ENCODE measurements at places on chromosomes 2 and 18.

DNA sequence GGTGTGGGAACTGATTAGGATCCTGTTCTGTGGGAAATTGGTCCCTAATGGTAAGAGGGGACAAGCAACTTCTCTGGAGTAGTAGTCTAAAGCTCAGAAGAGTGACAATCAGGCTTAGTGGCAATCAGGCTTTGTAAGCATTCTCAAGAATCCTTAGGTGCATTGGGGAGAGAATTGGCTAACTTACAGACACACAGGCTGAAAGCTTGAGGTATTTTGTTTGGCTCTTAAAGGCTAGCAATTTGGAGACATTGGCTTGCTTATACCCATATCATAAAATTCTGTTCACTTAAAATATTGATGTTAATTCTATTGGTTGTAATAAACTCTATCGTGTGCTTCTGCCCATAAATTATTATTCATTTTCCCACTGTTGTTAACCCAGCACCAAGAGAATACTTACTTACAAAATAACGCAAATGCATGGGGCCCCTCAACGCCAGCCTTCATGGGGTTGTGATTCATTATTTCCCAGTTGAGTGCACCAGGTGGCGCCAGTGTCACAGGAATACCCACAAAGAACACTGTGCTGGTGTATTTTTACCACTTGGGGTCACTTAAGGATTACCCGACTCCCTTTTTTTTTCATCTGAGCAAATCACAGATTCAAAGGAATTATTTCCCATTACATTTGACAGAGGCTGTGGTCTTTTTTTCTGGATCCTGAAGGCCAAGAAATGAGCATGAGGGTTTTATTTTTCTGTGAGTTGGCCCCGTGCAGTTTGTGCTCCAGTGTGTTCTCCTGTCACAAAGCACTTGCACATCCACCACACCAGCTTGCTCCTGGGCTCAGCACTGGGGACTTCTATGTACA is 45.5 kb downstream of the DDX1 start:
- DNase-seq, result no peak

DNA sequence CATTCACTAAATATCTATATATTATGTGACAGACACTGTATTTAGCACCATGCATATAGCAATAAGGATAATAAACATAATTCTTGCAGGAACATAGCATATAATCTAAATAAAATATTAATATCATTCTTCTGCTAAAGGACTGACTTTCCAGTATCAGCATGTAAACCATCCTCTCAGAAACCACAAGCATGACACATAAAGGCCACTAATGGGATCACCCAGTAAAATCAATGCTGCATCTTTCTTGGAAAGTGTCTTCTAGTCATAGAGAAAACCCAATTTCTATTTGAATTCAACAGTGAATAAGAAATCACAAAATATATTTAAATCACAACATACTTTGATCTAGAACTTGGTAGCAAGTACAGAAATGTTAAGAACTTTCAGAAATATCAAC is 5.8 kb upstream of the LRP1B start:
- DNase-seq, result no peak

DNA sequence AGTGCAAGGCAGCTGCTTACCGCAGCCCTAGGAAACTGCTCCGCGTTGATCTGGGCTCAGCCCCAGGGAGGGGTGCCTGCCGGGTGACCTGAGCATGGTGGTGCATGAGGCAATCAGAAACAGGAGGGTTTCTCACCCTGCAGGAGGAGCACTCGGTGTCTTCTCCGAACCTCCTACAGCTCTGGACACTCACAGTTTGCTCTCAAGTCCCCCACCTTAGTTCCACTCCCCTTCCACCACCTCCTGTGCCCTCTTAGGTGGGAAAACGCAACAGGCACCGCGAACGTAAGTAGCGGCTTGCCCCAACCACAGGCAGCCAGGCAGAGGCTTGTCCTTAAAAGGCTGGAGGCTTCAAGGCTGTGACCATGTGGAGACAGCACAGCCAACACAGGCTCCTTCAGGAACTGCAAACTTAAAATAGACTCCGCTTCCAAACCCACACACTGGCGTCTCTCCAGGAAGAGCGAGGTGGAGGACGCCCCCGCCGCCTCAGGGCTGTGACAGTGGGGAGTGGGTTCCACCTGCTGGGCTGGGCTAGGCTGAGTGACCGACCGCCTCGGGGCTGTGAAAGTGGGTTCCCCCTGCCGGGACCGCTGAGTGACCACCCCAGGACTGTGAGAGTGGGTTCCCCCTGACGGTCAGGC is 71.6 kb downstream of the NDUFA10 start:
- no peak for DNase-seq

- DNase-seq, result no peak
Measured at GRCh38 chr2:6926071-6926732, 9.0 kb downstream of the RNF144A start.

GRCh38 chr2:229610872-229611271 is 103.5 kb downstream of the DNER start:
- no peak for DNase-seq

DNA sequence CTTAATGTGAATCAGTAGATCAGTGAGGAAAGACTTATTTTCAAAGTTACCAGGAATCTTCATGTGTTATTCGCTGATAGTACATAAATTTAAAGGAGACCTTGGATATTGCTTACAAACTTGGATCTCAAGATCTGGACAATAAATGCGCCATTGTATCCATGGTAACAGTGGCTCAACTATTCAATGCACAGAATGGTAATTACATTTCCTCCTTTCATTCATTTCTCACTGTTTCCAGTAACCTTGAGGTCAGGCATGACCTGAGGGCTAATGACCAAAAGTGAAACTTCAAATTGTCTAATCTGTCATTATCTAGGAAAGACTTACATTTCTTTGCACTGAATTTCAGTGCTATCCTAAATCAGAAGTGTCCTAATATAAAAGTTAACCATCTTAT is 8.1 kb downstream of the LRP2 start:
- DNase-seq, result no peak

DNA sequence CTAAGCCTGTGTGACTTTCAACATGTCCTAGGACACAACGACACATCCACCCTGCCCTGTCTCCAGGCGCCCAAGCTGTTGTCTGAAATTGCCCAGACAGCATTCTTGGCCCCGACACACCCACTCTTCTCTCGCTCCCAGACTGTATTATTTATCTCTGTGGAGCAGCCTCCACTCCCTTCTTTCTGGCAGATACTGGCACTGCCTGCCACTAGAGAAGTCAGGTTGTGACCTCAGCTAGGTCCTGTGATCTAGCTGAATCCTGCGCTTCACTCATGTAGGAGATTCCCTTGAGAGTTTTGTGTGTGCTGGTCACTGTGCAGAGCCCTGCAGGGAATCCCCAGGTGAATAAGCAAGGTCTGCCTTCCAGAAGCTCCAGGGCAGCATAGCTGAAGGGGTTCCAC is 77.1 kb upstream of the TNP1 start:
- no peak for DNase-seq

GRCh38 chr2:29250977-29251376 is 135.8 kb downstream of the CLIP4 start:
- no peak for DNase-seq

DNA sequence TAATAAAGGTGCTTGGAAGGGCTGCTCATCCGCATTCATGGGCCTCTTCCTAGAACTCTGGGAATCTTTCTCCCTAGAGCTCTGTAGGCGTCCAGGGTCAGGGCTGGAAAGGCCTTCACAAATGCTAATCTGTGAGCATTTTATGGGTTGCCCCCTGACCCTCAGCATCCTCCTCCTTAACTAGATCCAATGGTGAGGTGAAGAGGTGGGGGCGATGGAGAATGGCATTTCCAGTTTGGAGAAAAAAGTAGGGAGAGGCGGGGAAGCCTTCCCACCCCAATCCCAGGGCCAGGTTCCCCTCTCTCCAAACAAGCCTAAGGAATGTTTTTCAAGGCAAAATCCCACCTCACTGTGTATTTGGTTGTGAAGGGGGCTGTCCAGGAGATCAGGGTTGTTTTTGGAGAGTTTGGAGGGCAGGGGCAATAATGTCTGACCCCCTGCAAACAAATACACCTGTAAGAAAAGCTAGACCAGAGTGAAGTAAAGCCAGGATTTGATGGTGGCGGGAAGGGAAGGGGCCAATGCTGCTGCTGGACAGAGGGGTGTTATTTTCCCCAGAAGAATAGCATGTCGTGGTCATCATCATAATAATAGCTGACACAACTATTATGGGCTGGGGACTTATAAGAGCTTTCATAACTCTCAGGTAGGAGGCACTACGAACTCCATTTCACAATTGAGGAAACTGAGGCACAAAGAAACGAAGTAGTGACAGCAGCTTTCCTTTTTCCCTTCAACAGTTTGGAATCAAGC is 1.4 kb upstream of the MYCN start:
- no peak for DNase-seq

GRCh38 chr2:112690853-112691401 is 29.9 kb upstream of the NT5DC4 start:
- peak; percentile 12 for DNase-seq

DNA sequence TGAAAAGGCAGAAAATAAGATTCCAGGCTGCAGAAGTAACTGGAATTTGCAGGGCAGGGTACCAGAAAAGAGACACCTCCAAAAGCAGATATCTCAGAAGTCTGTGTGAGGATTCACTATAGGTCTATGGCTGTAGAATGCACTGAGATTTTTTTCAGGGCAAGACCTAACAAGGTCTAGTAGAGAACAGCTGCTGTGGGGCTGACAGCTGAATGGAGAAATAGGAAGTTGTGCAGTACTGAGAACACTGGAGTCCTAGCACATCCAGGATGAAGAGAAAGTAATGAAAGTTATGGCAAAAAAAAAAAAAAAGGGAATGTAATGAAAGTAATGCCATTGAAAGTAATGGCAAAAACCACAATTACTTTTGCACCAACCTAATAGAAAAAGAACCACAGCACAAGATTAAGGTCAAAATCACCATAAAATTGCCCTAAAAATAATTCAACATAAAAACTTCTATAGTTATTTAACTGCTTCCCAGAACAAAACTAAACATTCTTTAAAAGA is 57.3 kb downstream of the CPO start:
- DNase-seq, result no peak

GRCh38 chr2:69770193-69770702 is 28.3 kb downstream of the ANXA4 start:
- no peak for DNase-seq

GRCh38 chr18:12296457-12296856 is 11.6 kb upstream of the TUBB6 start:
- no peak for DNase-seq

DNA sequence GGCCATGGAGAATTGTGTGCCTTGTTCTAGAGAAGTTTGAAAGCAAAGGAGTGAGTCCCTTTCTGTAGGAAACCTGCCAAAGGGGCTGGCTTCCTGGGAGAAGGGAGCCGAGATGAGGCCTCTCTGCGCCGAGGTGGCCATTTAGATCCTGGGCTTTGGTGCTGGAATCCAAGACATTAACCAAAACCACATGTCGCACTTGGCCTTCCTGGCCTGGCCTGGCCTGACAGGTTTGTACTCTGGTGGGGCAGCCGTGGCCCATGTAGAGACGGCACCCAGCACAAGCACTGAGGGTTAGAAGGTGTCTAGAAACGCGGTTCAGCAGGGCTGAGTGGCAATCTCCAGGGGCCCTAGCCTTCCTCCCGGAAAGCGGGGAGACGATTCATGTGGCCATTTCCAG is 7.1 kb downstream of the CNNM3 start:
- no peak for DNase-seq

DNA sequence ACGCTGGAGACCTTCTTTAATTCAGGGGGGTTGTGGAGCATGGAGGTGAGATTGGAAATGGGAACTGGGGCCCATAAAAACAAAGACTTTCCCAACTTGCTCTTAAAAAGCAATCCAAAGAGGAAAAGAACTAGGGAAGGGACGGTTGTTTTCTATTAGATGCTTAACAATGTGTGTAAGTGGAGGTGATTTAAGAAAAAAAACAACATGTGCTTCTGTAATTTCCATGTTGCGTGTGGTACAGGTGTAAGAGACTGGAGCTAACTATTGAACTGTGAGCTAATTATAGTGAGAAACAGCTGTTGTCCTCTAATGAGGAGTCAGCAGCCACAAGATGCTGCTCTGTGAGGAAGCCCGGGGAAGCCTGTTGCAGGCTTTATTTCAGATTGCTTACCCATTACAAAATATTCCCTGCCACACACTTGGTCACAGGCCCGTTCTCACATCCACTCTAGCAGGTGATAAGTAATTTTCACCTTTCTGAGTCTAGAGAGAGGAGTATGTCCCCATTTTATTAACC is 280.6 kb upstream of the PARD3B start:
- DNase-seq, result no peak

DNA sequence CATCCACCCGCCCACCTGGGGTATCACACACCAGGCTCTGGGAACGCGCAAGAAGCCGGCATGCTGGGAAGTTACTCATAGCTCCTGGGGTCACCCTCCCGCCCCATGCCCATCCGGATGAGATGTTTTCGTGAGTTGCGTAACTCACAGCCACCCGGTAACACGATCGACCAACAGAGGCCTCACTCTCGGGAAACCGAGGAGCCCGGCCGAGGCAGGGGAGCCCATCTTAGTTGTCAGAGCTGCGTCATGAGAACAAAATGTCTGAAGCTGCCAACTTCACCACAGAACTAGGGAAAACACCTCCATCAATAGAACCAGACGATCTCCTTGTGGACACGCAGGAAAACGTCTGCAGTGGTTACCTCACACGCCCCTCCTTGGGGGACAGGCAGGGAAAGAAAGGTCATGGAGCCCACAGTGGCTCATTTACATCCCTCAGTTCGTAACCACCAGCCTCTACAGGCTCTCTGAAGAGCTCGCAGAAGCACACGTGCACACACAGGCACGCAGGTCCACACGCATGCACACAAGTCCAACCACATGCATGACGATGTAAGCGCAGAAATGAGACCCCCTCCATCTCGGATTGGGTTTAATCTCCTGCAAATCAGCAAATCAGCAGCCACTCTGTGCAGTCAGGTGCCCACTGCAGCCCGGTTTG is 26.2 kb downstream of the ADI1 start:
- no peak for DNase-seq
